ENCODE measurements at places on chromosomes 6 and 20.
A peak's percentile ranks its signal among the peaks of the same experiment; 100 is the strongest.

GRCh38 chr6:33557376-33557775, 22.7 kb downstream of the BAK1 start:
- H3K36me3 ChIP-seq: no peaks in the 10 kb centered on the region
- H3K4me1 ChIP-seq: peaks cover 8% of the 10 kb centered on the region
- no peaks in the 10 kb centered on the region for H3K27me3 ChIP-seq
- H3K4me3 ChIP-seq: no peak overlapping the region

GRCh38 chr20:62875419-62876361, 14.1 kb upstream of the TCFL5 start:
- H3K27me3 ChIP-seq: no peaks in the 10 kb centered on the region
- H3K4me3 ChIP-seq: peak overlapping the region; percentile 42
- DNase-seq: no peak
- no peaks in the 10 kb centered on the region for H3K36me3 ChIP-seq
- no peak overlapping the region for H3K27ac ChIP-seq

DNA sequence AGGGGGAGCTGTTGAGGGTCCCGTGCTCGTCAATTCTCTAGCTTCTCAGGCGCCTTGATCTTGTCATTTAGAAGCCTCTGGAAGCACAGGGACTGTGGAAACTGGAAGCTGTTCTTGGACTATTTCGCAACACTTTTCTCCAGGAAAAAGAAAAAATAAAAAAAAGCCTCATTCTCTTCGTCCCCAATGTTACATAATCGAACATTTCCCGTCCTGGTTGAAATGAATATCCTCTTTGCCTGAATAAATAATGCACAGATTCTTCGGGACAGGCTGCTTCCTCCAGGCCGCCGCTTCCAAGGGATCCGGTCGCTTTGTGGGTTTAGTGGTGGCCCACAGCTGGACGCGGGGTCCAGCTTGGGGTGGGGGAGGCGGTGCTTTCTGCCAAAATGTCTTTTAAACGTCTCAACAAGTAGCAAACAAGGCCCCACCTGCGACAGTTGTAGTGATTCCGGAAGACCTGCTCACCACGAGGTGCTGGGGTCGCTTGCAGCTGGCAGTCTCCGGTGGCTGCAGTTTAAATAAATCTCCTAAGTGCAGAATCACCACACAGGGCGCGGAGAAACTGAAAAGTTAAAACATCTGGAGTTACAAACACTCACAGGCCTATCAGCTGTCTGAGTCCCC, 125.9 kb upstream of the ESR1 start:
- DNase-seq: no peak
- peaks cover 5% of the 10 kb centered on the region for H3K27me3 ChIP-seq
- peaks cover 16% of the 10 kb centered on the region for H3K4me1 ChIP-seq
- no peak overlapping the region for H3K4me3 ChIP-seq

DNA sequence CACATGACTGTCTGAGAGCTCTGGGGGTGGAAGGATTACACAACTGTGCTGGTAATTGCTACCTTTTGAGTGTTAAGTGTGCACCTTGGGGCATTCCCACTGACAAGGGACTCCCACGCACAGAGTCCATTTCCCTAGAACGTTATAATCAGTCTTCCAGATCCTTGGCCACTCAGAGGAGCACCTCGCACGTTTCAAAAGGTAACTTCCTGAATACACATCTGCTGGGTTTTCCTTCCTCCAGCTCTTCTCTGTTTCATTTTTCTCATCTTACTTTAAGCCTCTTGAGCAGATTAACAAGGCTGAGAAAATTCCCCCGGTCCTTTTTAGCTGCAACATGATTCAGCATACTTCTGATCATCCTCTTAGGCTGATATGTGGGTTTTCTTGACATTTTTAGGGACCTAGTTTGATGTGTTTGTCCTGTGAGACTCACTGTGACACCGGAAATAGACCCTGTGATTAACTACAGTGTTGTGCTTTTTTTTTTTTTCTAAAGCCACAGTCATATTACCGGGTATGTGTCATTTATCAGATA, 98.4 kb upstream of the DUSP22 start:
- peaks cover 80% of the 10 kb centered on the region for H3K4me1 ChIP-seq
- H3K27me3 ChIP-seq: no peaks in the 10 kb centered on the region
- no peak for DNase-seq
- H3K27ac ChIP-seq: peak overlapping the region; percentile 69
- peaks cover 10% of the 10 kb centered on the region for H3K36me3 ChIP-seq
- peak overlapping the region; percentile 47 for H3K4me3 ChIP-seq

- no peak for DNase-seq
- peaks cover 15% of the 10 kb centered on the region for H3K27me3 ChIP-seq
- H3K4me1 ChIP-seq: no peaks in the 10 kb centered on the region
- no peaks in the 10 kb centered on the region for H3K36me3 ChIP-seq
- H3K4me3 ChIP-seq: no peak overlapping the region
These were observed 14.6 kb upstream of the AFDN start for GRCh38 chr6:167812088-167812487.

DNA sequence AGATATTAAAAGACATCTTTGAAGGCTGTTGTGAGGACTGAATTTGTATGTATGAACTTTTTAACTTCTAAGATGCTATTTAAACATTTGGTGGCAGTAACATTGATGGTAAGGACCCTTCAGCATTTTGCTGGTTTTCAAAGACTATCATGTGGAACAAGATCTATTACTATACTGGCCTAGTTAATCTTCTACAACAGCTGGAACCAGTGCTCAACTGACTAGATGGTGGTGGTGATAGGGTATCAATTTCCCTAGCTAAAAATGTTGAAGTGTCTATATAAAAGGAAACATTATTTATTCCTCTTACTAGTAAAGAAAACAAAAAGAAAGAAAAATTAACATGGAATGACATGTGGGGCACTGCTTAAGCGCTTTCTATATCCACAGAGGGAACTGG, 195.7 kb downstream of the TASP1 start:
- DNase-seq: no peak
- no peak overlapping the region for H3K27ac ChIP-seq
- H3K27me3 ChIP-seq: no peaks in the 10 kb centered on the region
- H3K4me3 ChIP-seq: no peak overlapping the region

- no peaks in the 10 kb centered on the region for H3K4me1 ChIP-seq
- H3K4me3 ChIP-seq: no peak overlapping the region
- DNase-seq: no peak
- no peaks in the 10 kb centered on the region for H3K27me3 ChIP-seq
- no peak overlapping the region for H3K27ac ChIP-seq
These were observed 172.2 kb downstream of the TFAP2B start for GRCh38 chr6:50990750-50991446.

- peaks cover 52% of the 10 kb centered on the region for H3K4me1 ChIP-seq
- no peaks in the 10 kb centered on the region for H3K27me3 ChIP-seq
- no peak overlapping the region for H3K27ac ChIP-seq
- no peak overlapping the region for H3K4me3 ChIP-seq
These were observed 154.9 kb upstream of the CARMIL1 start for GRCh38 chr6:25124216-25124715.

DNA sequence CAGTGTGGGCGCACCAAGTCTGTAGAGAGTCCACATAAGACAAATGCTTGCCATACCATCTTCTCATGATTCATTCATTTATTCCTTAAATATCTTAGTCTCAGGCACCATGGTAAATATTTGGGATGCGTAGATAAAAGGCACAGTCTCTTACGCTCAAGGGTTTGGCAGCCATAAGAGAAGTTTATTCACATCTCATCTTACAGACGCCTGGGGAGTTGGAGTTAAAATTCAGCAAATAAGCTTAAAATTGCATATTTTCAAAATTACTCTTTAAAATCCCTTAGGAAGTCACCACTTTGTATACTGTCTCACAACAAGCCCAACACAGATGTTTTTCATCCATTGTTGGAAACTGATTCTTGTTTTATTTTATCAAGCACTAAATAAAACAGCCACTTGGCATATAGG, 363.3 kb downstream of the KIF16B start:
- no peaks in the 10 kb centered on the region for H3K27me3 ChIP-seq
- H3K4me3 ChIP-seq: no peak overlapping the region
- H3K36me3 ChIP-seq: no peaks in the 10 kb centered on the region
- no peaks in the 10 kb centered on the region for H3K4me1 ChIP-seq
- no peak overlapping the region for H3K27ac ChIP-seq

- H3K4me1 ChIP-seq: peaks cover 42% of the 10 kb centered on the region
- H3K27me3 ChIP-seq: no peaks in the 10 kb centered on the region
- peak overlapping the region; percentile 65 for H3K4me3 ChIP-seq
- H3K27ac ChIP-seq: peak overlapping the region; percentile 61
- peak; percentile 34 for DNase-seq
These were observed 8.4 kb upstream of the ZBTB24 start for GRCh38 chr6:109491207-109491938.

- H3K36me3 ChIP-seq: no peaks in the 10 kb centered on the region
- no peak overlapping the region for H3K4me3 ChIP-seq
- no peak for DNase-seq
- no peaks in the 10 kb centered on the region for H3K4me1 ChIP-seq
- no peak overlapping the region for H3K27ac ChIP-seq
- no peaks in the 10 kb centered on the region for H3K27me3 ChIP-seq
These were observed 17.8 kb downstream of the BTBD3 start for GRCh38 chr20:11935212-11936154.

- H3K27ac ChIP-seq: no peak overlapping the region
- H3K27me3 ChIP-seq: peaks cover 49% of the 10 kb centered on the region
- no peak for DNase-seq
- peaks cover 13% of the 10 kb centered on the region for H3K4me1 ChIP-seq
These were observed 5.5 kb downstream of the PPP1R3G start for GRCh38 chr6:5090603-5091002.

DNA sequence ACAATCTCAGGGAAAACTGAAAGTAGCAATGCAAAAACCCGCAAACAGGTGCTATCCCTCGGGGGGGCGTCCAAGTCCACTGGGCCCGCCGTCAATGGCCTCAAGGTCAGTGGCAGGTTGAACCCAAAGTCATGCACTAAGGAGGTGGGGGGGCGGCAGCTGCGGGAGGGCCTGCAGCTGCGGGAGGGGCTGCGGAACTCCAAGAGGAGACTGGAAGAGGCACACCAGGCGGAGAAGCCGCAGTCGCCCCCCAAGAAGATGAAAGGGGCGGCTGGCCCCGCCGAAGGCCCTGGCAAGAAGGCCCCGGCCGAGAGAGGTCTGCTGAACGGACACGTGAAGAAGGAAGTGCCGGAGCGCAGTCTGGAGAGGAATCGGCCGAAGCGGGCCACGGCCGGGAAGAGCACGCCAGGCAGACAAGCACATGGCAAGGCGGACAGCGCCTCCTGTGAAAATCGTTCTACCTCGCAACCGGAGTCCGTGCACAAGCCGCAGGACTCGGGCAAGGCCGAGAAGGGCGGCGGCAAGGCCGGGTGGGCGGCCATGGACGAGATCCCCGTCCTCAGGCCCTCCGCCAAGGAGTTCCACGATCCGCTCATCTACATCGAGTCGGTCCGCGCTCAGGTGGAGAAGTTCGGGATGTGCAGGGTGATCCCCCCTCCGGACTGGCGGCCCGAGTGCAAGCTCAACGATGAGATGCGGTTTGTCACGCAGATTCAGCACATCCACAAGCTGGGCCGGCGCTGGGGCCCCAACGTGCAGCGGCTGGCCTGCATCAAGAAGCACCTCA, 166.3 kb downstream of the DTNBP1 start:
- DNase-seq: no peak
- peaks cover 12% of the 10 kb centered on the region for H3K4me1 ChIP-seq
- no peaks in the 10 kb centered on the region for H3K27me3 ChIP-seq
- H3K4me3 ChIP-seq: no peak overlapping the region
- peak overlapping the region; percentile 80 for H3K27ac ChIP-seq

DNA sequence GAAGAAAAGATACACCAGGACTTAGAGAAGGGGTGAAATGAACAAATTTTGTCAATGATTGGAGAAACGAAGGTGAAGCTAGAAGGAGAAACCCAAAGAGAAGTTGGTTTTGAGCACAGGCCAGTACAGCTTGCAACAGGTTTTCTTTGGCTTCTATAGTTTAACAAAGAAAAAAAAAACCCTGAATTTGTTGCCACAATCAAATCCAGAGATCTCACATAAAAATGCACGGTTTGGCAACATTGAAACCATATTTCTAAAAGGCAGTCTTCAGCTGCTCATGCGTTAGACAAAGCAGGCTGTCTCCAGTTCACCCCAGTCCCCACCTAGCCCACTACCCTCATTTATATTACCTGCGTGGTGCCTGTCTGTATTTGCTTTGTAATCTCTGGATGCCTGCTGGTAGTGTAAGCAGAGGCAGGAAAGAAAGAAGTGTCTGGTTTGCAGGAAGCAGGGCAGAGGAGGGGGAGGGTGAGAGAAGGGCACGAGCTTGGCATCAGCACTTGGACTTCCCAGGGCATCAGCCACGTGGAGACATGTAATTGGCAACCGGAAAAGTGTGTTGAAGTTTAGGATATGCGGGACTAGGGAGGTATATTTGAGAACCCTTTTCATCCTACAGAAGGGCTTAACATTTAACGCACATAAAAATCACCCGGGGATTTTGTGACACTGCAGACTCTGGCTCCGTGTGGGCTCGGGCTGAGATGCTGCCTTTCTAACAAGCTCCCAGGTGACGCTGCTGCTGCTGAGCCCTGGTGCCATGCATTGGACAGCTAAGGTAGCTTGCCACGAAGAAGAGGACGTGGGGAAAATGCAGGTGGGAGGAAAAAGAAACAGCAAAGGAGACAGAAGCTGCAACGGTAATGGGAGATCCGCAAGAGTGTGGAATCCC, 14.4 kb downstream of the PFDN4 start:
- H3K36me3 ChIP-seq: no peaks in the 10 kb centered on the region
- no peaks in the 10 kb centered on the region for H3K27me3 ChIP-seq
- DNase-seq: no peak
- H3K27ac ChIP-seq: no peak overlapping the region
- H3K4me1 ChIP-seq: peaks cover 26% of the 10 kb centered on the region
- peak overlapping the region; percentile 53 for H3K4me3 ChIP-seq

- H3K36me3 ChIP-seq: no peaks in the 10 kb centered on the region
- peaks cover 10% of the 10 kb centered on the region for H3K27me3 ChIP-seq
- no peaks in the 10 kb centered on the region for H3K4me1 ChIP-seq
- H3K27ac ChIP-seq: no peak overlapping the region
- DNase-seq: no peak
These were observed 87.6 kb upstream of the MYLIP start for GRCh38 chr6:16041327-16041726.

GRCh38 chr6:35376281-35376680, 33.9 kb downstream of the PPARD start:
- no peaks in the 10 kb centered on the region for H3K36me3 ChIP-seq
- peak overlapping the region; percentile 39 for H3K27ac ChIP-seq
- H3K4me3 ChIP-seq: no peak overlapping the region

GRCh38 chr6:81613606-81614005, 138.9 kb downstream of the TENT5A start:
- peaks cover 5% of the 10 kb centered on the region for H3K4me1 ChIP-seq
- DNase-seq: no peak
- no peaks in the 10 kb centered on the region for H3K27me3 ChIP-seq
- no peaks in the 10 kb centered on the region for H3K36me3 ChIP-seq

DNA sequence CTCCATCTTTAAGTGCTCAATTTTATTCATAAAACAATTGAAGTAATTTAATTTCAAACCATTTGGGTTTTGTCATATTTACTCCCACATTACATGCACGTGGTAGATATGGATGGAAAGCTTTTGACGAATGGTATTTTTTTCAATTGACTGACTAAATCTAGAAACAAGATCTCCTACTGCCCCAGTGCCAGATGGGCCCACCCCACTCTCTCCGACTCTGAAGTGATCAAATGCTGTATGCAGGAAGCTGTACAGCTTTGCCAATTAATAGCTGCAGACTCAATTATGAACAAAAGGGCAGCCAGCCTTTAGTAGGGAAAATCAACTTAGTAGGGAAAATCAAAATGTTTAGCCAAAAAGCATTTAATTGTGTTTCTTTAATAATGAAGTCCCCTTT, 46.2 kb downstream of the PACRG start:
- H3K36me3 ChIP-seq: no peaks in the 10 kb centered on the region
- H3K27me3 ChIP-seq: no peaks in the 10 kb centered on the region
- no peak overlapping the region for H3K4me3 ChIP-seq
